HCT116 (cell line): ENCODE measurements at places on chromosomes 2 and 18. TPM values are rescaled to one million over a fixed set of nuclear protein-coding genes. Genes with fewer than 3 reads are reported as not detected.

Gene LYG1
- 3.8 TPM for total RNA-seq

Gene AGXT
- total RNA-seq = 0.34 TPM

Gene DQX1
- 0.98 TPM for total RNA-seq

Gene GPR35
- 4.2 TPM for total RNA-seq

Gene PPP1R1C
- 17.8 TPM for total RNA-seq

Gene SLC5A7
- not detected for total RNA-seq

Gene DSG3
- 0.05 TPM for total RNA-seq
